ENCODE measurements at places on chromosomes 12 and 14.

DNA sequence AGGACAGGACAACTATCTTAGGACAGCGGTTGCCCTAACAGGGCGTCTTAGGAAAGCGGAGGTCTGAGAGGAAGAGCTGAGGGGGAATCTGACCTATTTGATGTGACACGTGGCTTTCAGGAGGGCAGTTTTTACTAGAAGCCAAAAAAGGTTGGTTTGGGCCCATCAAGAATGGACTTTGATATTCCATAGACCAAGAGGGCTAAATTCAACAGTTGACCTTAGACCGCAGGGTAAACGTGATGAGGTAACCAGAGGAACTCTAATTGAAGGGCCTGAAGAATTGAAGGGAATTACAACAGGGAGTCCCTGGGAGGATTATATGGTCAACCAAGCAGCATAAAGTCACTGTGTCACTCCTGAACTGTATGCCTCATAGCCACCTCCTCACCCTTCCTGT lies 11.5 kb downstream of the C1S start:
- no peak for DNase-seq

GRCh38 chr12:24952389-24952788 lies 3.5 kb upstream of the BCAT1 start:
- no peak for DNase-seq

DNA sequence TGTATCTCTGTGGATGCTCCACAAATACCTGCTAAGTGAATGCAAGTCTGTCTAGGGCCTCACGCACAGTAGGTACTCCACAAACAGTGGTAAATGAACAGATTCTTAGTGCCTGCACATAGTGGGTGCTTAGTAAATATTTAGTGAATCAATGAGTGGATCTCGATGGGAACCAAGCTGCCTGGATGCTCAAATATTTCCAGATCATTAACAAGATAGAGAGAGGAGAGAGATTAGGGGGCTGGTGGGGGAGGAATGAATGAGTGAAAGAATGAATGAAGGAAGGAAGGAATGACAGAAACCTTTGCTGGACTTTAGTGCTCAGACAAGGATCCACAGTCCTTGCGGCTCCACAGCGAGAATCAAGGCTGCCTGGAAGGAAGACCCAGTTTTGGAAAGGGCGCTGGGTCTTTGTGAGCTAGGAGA lies 118.2 kb downstream of the SCARB1 start:
- DNase-seq: no peak

DNA sequence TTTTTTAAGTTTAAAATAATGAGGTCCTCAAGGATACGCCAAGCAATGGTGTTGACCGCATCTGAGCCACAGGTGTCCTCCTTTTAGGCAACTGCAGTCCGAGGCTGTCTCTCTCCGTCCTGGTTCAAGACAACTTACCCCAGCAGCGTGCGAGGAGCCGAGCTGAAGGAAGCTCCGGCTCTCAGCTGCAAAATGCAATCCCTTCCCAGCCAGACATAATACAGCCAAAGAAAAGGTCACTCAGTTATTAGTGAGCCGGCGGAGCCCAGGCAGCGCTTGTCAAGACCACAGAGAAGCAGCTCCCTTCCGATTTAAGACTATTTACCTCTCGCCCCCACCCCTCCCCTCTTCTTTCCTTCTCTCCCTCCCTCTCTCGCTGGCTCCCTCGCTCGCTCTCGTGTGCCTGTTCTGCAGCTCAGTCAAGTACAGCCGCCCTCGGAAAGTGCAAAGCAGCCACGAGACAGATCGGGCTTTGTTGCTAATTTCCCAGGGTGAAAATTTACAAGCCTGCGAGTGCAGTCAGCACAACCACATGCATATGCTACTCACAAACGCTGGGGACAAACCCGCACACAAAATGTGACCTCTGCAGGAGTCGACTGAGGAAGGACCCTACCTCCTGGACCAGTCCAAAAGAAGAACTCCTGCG lies 363 bp upstream of the LMO3 start:
- DNase-seq: no peak

DNA sequence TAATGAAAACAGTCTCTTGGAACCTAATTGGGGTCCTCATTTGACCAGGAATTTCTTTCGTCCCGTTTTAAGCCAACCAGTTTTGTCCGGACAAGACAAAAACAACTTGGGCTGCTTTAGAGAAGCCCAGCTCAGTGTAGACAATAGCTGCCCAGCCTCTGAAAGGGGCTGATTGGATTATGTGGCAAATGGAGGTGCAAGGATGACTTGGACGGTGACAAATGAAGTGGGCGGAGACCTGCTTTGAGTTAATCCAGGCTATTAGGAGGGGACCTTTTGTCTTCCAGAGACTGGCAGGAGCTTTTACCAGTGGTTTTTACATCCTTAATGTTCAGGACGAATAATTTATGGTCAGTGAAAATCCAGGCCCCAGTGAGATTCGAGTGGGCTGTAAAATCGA lies 4.8 kb downstream of the MEG3 start:
- no peak for DNase-seq

GRCh38 chr14:81211844-81212243 lies 8.9 kb downstream of the GTF2A1 start:
- DNase-seq: peak; percentile 36
